ENCODE measurements at places on chromosomes 1 and 21.

DNA sequence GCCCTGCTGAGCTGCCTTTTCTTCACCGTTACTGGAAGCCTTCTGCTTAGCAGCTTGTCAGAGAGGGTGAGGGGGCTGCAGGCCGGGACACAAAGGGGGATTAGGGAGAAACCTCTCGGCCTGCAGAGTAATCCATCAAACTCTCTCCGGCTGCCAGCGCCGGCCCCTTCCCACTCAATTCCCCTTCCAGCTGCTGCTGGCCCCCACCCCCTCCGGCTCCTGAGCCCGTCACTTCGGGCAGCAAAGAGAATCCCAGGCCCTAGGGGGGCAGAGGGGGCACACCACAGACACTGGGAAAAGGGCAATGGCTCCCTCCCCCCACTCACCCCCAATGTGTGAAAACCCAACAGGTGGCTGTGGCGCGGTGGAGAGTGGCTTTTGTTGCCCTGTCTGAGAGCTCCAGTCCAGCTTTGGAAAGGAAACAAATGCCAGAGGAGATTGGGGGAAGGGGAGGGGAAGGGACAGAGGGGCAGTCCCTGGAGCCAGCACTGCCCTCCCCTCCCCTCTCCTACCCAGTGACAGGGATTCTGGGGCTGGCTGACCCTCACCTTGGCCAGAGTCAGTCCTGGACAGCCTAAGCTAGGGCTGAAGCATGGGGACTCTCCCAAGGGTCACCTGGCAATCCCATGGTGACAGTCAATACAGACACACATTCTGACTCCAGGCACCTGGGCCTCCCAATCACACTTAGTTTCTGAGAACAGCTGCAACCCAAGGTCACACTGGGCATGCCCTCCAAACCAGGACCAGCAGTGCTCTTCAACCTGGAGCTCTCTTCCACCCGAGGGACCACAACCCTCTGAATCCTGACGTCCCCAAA is 9.5 kb downstream of the SLC45A3 start:
- no peak for DNase-seq

DNA sequence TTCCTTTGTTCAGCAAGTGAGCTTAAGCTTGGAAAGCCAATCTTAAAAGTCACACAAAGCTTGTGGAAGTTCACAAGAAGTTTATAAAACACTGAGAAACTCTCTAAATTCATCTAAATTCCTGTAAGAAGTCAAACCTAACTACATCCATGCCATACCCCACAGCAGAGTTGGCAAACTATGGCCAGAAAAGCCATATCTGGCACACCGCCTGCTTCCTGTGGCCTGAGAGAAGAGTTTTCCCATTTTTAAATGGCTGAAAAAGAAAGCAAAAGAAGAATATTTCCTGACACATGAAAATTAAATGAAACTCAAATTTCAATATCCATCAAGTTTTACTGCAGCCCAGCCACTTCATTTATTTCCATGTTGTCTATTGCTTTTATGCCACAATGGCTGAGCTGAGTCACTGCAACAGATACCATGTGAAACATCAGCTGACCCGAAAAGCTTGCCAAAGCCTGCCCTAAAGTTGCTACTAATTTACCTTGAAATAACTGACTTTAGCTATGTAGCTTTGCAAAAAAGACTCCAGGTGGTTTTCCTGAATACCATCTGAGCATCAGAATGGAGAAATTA is 237.1 kb downstream of the SLC45A1 start:
- no peak for DNase-seq

GRCh38 chr1:206814716-206815341 is 42.5 kb upstream of the IL10 start:
- DNase-seq, result no peak

- DNase-seq, result no peak
Measured at GRCh38 chr21:38139380-38140168, 117.2 kb upstream of the KCNJ15 start.

DNA sequence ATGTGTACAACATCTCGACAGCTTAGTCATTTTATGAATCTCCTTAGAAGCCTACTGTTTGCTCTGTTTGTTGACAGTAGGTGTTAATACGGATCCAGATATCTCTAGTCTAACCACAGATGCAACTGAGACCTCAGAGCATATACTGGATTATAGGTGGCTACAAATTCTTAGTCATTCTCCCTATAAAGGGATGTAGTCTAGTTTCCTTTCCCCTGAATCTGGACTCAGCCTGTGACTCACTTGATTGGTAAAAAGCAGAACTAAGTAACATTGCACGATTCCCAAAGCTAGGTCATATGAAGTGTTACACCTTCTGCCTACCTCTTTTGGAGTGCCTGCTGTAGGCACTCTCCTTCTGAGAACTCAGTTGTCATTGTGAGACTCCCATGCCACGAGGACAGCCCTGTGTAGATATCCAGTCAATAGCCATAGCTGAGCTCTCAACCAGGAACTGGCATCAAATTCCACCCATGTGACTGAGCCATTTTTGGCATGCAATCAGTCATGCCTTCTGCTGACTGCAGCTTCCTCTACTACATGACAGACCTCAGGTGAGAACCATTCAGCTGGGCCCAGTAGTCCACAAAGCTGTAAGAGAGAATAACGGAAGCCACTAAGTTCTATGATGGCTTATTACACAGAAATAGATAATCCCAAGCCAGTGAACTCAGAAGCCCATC is 135.9 kb upstream of the CHRM3 start:
- no peak for DNase-seq
